Stimulated activated CD4-positive, alpha-beta T cell treated with anti-CD3 and anti-CD28 coated beads, Interleukin-2, amount 100 ng/mL, for 24 hours (primary cell): ENCODE measurements at places on chromosomes 3 and 15.

DNA sequence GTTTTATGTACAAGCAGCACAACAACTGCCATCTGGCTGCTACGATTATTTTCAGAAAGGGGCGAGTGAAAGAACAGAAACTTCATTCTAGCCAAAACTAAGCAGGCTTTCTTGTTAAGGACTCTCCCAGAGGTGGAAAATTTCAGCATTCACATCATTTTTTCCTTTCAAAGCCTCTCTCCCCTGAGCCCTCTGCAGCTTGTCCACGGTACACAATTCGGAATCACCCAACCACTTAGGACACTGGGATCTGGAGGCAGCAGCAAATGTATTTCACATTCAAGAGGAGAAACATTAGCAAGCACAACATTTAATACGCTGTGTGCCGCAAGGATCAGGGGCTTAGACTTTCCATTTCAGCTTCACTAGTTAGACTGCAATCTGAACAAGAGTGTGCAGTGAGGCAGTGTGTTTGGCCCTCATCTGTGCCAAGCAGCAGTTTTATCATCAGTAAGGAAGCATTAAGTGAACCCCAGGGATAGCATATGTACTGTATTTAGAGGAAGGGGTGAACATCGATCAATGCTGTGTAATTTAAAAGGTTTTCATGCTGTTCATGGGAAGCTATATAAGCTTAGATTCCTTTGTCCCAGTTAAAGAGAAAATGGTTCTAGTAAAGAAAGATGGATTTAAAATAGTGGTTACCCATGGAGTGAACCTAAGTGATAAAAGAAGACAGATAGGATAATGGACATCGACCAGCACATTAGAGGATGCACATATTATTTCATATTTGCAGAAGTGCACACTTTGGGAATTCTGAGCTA lies 504.9 kb downstream of the TBL1XR1 start:
- no peak for DNase-seq

DNA sequence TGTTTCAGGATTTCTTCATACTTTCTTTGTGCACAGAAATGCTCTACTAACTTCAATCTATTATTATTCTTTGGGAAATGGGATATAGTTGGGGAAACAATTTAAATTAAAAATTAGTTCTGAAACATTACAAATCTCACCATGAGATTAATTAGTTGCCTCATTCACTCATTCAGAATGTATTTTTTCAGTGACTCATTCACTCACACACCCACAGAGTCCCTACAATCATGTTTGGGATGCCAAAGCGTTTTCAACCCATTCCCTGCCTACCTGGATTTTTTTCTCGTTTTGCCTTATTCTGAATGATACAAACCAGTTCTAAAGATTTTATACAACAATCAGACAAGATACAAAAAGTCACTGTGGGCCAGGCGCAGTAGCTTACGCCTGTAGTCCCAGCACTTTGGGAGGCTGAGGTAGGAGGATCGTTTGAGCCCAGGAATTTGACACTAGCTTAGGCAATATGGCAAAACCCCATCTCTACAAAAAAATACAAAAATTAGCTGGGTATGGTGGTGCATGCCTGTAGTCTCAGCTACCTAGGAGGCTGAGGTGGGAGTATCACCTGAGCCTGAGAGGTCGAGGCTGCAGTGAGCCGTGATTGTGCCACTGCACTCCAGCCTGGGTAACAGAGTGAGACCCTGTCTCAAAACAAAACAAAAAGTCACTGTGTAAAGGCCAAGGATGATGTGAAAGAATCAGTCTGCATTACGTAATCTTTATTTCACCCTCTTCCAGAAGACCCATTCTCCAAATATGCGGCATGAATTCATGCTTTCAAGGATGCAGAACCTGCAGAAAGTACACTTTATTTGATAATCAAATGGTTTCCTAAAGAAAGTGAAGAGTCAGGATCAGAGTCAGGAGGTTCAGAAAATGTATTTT lies 34.8 kb upstream of the ARHGEF3 start:
- no peak for DNase-seq

DNA sequence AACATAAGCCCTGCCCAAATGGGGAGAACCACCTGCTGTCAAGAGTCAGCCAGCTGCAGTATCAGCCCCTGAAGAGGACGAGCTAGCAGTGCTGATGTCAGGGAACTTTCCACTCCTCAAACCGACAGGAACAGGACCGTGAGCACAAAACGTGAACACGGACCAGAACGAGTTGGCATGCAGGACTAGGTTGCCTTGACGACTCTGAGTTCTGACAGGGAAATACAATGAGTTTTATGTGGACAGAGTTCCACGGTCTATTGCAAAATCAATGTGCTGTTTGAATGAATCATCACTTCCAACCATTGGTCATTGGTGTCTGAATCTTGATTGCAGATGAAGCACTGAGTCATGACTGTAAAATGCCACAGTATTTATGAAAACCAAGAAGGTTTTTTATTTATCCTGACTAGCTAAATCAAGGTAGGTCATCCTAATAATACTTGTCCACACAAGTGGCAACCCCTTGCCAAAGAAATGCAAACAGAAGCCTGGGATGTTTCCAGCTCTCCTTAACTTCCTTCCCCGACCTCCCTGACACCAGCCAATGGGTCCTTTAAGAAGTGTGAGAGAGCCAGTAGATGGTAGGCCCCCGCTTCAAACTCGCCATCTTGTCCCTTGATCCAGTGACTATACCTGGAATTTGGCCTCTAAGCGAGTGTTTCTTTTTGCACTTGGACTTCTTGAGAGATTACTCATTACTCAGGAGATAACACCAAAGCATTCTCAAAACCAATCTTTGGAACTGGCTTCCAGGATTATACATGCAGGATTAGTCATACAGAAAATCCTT lies 119.6 kb downstream of the ASB7 start:
- no peak for DNase-seq

- DNase-seq = no peak
These were observed 74.0 kb upstream of the STRIT1 start for GRCh38 chr3:155367506-155367905.

GRCh38 chr3:126153695-126154360 lies 26.6 kb downstream of the ALDH1L1 start:
- DNase-seq = no peak

- DNase-seq = no peak
These were observed 244.2 kb downstream of the LSAMP start for GRCh38 chr3:116200956-116201690.

GRCh38 chr15:56987286-56987685 lies 68.8 kb downstream of the TCF12 start:
- DNase-seq = no peak

GRCh38 chr15:25464784-25465183 lies 26.0 kb upstream of the UBE3A start:
- DNase-seq = no peak

DNA sequence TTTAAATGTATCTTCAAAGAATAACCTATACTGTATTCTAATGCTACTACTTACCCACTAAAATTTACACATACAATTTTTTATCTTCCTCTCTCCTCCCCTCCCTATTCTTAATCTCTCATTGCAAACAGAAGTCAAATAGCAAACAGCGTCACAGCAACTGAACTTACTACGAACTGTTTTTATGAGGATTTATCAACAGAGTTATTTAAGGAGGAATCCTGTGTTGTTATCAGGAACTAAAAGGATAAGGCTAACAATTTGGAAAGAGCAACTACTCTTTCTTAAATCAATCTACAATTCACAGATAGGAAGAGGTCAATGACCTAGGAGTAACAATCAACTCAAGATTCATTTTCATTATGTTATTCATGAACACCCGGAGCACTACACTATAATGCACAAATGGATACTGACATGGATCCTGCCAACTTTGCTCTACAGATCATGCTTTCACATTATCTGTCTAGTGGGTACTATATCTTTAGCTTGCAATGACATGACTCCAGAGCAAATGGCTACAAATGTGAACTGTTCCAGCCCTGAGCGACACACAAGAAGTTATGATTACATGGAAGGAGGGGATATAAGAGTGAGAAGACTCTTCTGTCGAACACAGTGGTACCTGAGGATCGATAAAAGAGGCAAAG lies 984 bp downstream of the FGF7 start:
- DNase-seq = no peak

GRCh38 chr3:46130631-46131310 lies 77.3 kb downstream of the CCR1 start:
- no peak for DNase-seq

GRCh38 chr3:122100591-122101463 lies 45.7 kb downstream of the CD86 start:
- DNase-seq = peak; percentile 16

DNA sequence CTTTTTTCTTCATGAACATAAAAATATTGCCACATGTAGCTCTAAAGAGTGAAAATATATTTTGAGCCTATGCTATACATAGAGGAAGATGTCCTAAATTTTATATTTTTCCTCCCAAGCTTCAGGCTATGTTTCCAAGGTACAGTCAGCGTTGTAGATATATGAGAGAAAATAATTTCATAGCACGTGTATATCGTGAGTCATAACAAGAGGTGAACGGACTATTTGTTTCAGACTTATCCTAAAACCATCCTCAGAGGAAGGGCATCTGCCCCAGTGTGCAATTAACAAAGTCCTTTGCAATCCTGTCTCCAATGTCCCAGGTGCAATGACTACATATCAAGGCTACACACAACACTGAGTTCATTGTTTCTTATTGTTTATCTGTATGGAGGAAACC lies 177.3 kb upstream of the ARRDC4 start:
- DNase-seq = no peak

DNA sequence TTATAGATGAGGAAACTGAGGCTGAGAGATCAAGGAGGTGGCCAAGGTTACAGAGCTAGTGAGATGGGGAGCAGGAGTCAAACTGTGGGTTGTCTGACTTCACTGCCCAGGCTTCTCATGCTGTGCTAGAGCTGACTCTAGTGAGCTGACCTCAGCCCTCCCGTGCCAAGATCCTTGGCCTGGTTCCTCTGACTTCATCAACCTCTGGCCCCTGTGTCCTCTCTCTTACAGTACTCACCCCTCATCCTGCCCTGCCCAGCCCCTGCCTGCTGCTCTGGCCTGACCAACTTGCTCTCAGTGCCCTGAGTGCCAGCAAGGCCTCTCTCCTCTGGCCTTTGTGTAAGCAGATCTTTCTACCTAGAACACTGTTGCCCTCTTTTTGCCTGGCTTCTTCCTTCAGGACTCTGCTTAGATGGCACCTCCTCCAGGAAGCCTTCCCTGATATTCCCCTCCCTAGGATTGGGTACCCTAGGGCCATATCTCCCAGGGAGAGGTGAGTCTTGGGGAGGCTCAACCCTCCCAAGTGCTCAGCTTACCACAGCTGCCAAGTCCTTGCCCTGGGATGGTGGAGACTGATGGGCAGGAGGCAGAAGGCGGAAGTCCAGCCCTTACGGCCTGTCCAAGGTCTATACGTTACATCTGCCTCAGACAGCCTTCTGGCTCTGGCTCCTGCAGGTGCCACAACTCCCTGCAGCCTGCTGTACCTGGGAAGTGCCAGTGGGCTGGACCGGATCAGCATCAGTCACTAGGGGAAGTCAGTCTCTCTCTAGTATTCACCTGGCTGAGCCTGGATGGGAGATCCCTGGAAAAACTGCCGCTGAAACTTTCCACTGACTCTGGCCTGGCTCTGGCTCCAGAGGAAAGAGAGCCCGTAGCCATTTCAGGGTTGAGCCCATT lies 36.3 kb upstream of the FAM107A start:
- DNase-seq = no peak

DNA sequence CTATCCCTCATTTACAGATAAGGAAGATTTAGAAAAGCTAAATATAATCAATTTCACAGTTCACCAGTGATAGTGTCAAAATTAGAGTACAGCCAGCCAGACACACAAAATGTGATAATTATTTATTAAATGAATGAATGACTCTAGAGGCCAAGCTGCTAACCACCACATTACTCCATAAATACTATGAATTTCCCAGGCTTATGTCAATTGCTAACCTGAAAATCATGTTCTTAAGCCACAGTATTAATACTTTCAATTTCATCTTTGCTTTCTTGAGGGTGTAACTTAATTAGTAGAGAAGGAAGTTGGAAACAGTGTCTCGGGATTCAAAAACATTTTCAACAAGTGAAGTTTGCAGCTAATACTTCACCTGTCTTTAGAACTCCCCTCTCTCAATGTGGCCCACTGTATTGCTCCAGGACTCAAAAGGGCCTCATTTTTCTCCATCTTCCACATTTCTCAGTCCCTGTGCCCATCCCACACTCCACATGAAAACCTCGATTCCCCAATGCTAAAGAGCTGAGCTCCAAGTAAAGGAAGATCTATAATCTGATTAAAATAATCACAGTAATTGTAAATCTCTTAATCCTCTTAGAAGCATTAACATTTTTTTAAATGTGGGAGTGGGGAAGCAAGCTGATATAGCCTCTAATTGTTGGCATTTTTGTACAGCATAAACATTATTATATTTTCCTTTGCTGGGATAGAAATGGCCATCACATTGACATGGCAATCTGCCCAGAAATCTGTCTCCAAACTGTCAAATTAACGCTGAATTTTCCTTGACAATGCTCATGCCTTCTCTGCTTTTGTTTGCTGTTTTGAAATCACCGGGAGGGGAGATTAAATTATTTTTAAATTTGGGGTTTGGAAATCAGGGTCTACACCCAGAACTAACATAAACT lies 765.1 kb downstream of the ROBO1 start:
- DNase-seq = no peak

DNA sequence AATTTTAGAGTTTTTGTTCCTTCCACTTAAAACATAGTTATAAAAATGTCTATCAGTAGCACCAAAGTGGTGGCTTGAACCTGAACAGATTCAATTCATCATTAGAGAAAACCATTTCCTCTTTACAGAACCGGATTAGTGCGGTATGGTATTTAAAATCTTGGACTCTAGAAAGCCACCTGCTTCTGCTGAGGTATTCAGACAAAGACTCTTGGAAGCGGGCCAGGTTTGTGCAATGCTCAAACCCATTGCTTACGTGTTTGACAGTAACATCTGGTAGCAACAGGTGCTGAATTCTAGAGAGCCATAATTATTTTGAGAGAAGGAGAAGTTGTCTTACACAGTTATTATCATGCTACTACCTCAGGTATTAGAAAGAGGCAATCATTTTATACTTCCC lies 290.5 kb downstream of the NAALADL2 start:
- no peak for DNase-seq

GRCh38 chr3:170372190-170372879 lies 14.8 kb downstream of the SKIL start:
- DNase-seq = no peak

GRCh38 chr15:26590676-26591075 lies 182.2 kb downstream of the GABRB3 start:
- no peak for DNase-seq

DNA sequence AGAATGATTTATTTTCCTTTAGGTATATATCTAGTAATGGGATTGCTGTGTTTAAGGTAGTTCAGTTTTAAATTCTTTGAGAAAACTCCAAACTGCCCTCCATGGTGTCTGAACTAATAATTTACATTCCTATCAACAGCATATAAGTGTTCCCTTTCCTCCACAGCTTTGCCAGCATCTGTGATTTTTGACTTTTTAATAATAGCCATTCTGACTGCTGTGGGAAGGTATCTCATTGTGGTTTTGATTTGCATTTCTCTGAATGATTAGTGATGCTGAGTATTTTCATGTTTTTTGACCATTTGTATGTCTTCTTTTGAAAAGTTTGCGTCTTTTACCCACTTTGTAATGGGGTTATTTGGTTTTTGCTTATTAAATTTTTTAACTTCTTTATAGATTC lies 571.6 kb upstream of the CCDC54 start:
- DNase-seq = no peak

- no peak for DNase-seq
These were observed 85.1 kb upstream of the FLNB start for GRCh38 chr3:57923101-57923500.
